ENCODE measurements at places on chromosomes 7 and 10.

- DNase-seq: no peak
Observed at GRCh38 chr7:131425992-131426391, 98.3 kb downstream of the MKLN1 start.

- no peak for DNase-seq
Observed at GRCh38 chr10:112672706-112673105, 225.7 kb downstream of the VTI1A start.

GRCh38 chr10:71878327-71879034, 27.4 kb upstream of the PSAP start:
- peak; percentile 39 for DNase-seq

DNA sequence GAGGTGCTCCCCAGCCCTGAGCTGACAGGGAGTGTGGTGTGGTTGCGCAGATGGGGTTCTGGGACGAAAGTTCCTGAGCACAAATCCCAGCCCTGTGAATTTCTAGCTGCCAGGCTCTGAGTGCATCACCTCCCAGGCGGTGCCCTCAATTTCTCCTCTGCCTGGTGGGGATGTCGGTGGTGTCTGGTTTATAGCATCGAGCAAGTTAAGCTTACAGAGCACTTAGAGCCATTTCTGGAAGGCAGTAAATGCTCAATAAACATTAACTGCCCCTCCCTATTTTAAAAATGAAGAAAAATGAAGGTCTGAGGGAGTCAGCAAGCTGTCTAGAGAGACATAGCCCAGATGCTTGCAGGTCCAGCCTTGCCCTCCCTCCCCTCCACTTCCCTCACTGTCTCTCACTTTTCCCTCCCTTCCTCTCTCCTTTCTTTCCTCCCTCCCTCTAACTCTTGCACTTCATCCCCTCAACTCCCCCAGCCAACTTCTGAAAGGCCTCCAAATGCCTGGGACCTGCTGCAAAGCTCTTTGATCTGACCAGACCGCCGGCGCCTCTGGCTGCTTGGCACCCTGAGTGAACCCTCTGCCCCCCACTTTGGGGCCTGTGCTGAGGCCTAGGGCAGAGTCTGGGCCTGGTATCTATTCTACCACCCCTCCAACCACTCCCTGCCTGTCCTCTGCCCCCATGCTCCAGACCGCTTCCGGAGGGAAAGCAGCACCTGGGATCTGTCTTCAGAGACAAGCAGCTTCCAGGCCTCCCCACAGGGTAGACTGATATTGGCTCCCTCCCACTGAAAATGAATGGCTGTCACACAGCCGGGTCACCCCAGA, 438.3 kb downstream of the RPS24 start:
- no peak for DNase-seq

DNA sequence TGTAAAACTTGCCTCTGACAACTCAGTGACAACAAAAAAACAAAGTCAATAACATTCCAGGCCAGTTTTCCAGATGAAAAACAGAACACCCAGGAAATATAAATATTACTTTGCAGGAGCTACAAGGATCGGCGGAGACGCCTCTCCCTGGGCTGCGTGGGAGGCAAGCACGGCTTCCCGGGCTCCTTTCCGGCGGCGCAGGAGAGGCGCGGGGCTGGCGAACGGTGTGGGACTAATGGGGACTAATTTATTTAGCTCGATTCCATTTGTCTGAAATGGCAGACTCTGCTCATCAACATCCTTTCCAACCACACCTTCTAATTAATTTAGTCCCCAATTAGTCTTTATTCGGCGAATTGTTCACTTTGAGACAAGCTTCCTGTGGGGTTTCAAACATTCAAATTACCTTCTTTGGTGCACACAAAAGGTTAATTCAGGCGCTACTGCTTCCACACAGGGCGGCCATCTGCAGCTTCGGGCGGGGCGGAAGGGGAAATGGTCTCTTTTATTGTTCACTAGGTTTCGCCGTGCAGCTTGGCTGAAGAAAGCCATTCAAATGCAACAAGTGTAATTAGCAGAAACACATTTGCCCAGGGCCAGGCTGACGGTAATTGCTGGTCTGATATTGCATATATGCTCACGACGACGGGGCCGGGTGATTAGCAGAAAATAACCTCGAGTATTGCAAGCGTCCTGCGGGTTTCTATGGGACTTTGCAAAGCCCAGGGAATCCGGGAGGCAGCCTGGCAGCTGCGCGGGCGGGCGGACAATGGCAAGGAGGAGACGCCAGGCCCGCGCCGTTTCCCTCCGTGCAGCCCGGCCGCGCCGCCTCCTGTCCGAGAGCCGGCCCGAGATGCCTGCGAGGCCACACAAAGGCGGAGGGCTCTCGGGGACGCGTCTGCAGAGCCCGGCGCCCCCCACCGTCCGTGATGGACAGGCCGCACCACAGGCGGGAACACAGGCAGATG, 270.1 kb downstream of the PTPRN2 start:
- no peak for DNase-seq

GRCh38 chr10:100670828-100671479, 74.4 kb upstream of the PAX2 start:
- peak; percentile 45 for DNase-seq

DNA sequence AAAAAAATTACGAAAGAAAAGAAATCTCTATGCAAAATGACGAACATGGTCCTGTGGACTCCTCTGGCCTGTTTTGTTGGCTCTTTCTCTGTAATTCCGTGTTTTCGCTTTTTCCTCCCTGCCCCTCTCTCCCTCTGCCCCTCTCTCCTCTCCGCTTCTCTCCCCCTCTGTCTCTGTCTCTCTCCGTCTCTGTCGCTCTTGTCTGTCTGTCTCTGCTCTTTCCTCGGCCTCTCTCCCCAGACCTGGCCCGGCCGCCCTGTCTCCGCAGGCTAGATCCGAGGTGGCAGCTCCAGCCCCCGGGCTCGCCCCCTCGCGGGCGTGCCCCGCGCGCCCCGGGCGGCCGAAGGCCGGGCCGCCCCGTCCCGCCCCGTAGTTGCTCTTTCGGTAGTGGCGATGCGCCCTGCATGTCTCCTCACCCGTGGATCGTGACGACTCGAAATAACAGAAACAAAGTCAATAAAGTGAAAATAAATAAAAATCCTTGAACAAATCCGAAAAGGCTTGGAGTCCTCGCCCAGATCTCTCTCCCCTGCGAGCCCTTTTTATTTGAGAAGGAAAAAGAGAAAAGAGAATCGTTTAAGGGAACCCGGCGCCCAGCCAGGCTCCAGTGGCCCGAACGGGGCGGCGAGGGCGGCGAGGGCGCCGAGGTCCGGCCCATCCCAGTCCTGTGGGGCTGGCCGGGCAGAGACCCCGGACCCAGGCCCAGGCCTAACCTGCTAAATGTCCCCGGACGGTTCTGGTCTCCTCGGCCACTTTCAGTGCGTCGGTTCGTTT, 83.5 kb upstream of the SLF2 start:
- DNase-seq: no peak

GRCh38 chr7:70719125-70719524, 412.8 kb upstream of the GALNT17 start:
- no peak for DNase-seq

GRCh38 chr10:89963451-89964102, 262.2 kb downstream of the KIF20B start:
- no peak for DNase-seq

DNA sequence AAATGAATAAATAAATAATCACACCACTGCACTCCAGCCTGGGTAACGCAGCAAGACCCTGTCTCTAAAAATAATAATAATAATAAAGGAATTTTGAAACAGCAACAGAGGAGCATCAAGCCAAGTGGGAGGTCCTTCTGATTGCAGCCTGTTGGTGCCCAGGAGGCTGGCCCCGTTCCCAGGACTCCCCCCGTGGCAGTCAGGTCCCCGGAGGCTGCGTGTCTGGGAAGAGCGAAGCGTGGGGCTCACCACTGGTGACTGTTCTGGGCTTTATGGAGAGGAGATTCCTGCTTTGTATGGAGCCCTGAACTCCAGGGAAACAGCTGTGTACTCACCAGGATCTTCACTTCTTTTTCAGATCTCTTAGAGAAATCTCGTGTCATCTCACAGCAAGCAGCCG, 19.3 kb upstream of the MYH16 start:
- no peak for DNase-seq

GRCh38 chr7:90655566-90655965, 59.4 kb downstream of the CDK14 start:
- DNase-seq: no peak

- no peak for DNase-seq
Observed at GRCh38 chr10:70850097-70850496, 34.3 kb downstream of the SGPL1 start.

- DNase-seq: peak; percentile 70
Observed at GRCh38 chr10:6062101-6062771, at the start of gene IL2RA. TSS of gene IL2RA (minus strand) at chr10:6062367. CDS start at chr10:6062151, 216 bp downstream.

- DNase-seq: peak; percentile 53
Observed at GRCh38 chr7:120996333-120996987, 7.9 kb downstream of the CPED1 start.

DNA sequence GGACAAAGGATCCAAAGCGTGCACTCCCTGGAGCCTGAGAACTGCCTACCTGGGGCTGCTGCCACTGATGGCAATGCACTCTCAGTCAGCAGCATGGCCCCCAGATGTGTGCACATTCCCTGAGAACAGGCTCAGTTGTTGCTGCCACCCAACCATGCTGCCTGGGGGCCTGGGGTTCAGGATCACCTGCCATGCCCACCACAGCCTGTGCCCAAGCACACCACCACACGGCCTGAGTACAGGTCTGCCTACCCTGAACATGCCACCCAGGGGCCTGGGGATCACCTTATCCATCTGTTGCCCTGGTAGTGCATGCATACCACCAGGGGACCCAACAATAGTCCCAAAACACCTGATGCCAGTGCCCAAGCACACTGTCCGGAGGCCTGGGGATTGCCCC, 1174.5 kb downstream of the SORCS1 start:
- DNase-seq: no peak

DNA sequence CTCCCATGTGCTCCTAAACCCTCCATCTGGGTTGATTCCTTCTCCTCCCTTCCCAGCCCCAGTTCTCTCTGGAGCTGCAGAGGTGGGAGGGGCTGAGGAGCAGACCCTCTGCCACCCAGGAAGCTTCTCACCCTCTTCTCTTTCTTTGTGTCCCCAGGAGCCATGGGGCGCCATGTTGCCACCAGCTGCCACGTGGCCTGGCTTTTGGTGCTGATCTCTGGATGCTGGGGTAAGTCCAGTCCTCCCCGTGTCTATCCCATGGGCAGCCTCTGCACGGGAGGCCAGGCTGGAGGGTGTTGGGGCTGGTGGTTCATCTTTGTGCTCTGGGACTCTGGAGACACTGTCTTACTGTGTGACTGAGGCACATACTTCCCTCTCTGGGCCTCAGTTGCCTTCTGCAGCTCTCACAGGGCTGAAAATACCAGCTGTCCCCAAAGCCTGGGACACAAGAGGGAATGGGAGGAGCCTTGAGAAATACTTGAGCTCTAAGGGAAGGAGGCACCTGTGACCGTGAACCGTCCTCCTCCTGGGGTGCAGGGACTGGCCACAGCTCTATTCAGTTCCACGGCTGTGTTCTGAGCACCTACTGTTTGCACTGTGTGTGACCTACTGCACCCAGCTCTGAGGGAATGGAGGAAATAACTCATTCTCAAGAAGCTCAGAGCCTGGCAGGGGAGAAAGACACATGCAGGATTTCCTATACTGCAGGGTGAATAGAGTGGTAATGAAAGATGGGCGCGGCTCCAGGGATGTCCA, 43.1 kb downstream of the CDH23 start:
- DNase-seq: no peak

DNA sequence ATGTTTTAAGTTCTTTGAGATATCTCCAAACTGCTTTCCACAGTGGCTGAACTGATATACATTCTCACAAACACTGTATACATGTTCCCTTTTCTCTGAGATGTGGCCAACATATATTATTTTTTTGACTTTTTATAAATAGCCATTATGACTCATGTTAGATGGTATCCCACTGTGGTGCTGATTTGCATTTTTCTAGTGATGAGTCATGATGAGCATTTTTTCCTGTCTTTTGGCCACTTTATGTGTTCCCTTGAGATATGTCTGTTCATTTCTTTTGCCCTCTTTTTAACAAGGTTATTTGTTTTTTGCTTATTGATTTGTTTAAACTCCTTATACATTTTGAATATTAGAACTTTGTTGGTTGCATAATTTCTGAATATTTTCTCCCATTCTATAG, 1055.1 kb downstream of the NXPH1 start:
- DNase-seq: no peak

DNA sequence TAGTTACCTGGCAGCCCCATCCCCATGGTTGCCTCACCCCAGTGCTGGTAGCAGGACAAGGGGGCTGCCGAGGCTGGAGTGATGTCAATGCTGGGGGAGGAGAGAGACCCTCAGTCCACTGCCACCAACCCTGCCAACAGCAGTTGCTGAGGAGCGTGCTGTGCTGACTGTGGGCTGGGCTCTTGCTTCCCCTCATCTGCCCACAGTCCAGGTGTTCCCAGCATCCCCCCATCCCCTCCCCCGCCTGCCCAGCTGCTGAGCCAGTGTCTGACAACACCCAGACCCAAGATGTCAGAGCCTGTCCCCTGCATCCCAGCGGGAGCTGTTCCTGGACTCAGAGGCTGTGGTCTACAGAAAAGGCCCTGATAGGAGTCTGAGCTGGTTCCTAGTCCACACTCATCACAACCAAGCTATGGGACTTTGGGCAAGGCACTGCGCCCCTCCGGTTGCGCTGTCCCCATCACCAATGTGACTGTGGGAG, 14.6 kb upstream of the PSAP start:
- no peak for DNase-seq

GRCh38 chr10:72105710-72106109, 17.4 kb upstream of the SPOCK2 start:
- no peak for DNase-seq

DNA sequence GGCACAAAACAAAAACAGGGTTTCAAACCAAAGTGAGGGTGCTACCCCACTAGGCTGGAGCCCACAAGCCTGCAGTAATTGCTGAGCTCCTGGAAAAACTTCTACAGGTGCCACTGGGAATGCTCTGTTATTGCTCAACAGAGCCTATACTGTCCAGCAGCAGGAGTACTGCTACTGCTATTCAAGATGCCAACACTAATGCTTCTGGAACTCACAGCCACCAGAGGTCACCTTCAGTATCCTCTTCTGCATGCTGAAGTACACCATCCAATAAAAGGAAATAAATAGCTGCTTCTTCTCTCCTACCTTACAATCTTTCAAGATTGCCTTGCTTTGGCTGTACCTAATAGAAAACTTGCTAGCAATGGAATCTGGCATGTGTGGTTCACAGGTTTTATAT, 222.0 kb downstream of the LRRN3 start:
- no peak for DNase-seq

- no peak for DNase-seq
Observed at GRCh38 chr7:25624833-25625232, 396.5 kb upstream of the NPVF start.

- DNase-seq: no peak
Observed at GRCh38 chr10:50968386-50969091, 83.1 kb upstream of the A1CF start.

Measured in CD4-positive, alpha-beta T cell treated with Interleukin-1 beta for 1 hour (primary cell).